ENCODE measurements at places on chromosomes 13 and 19.

- DNase-seq = no peak
Measured at GRCh38 chr19:47652285-47652684, 43.4 kb downstream of the BICRA start.

GRCh38 chr13:77789376-77789775, 91.9 kb downstream of the SLAIN1 start:
- no peak for DNase-seq

DNA sequence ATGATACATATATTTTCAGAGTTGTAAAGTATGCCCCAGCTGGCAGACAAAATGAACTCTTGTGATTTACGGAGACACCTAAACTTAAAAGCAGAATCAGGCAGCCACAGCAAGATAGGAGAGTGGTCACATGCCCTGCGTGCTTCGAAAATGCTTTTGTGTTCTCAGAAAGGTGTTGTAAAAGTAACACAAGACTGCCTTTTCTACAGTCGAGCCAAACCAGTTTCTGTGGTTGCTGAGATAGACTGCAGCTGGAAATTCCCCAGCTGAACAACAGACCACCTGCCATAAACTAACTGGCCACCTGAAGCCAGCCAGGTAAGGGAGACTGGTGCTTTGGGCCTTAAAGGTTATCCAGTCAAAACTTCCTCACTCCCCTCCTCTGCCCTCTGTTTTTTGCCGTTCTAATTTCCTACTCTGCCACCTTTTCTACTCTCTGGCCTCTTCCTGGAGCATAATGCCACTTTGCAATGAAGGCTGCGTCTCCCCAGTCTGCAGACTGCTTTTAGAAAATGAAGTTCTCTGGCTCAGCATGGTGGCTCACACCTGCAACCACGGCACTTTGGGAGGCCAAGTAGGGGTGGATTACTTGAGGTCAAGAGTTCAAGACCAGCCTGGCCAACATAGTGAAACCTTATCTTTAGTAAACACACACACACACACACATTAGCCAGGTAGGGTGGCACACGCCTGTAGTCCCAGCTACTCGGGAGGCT, 381.2 kb upstream of the SLITRK1 start:
- DNase-seq = no peak

DNA sequence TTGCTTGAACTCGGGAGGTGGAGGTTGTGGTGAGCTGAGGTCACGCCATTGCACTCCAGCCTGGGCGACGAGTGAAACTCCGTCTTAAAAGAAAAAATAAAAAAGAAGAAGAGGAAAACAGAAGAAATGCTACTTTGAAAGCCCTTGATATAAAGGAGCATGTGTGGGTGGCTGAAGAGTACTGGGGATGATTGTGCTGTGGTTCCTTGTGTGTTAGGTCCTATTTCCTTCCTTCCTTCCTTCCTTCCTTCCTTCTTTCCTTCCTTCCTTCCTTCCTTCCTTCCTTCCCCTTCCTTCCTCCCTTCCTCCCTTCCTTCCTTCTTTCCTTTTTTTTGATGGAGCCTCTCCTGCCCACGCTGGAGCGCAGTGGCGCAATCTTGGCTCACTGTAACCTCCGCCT, 14.3 kb downstream of the WDR88 start:
- DNase-seq = no peak

DNA sequence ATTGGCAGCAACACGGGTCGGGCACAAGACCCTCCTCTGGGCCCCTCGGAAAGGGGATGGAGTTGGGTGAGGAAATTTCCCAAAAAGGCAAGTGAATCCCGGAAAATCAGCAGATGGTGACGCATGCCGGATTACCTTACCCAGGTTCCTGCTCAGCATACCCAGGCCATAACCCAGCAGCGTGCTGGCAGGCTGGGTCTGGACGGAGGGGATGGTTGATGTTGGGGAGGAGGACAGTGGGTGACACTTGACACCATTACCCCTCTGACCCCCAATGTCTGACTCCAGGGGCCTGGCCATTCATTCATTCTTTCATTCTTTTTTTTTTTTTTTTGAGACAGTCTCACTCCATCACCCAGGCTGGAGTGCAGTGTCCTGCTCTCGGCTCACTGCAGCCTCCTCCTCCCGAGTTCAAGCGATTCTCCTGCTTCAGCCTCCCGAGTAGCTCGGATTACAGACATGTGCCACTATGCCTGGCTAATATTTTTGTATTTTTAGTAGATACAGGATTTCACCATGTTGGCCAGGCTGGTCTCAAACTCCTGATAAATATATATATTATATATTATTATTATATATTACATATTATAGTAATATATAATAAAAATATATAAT, 799 bp downstream of the PVR start:
- DNase-seq = no peak

GRCh38 chr13:31227870-31228269, 28.1 kb downstream of the B3GLCT start:
- DNase-seq = no peak

DNA sequence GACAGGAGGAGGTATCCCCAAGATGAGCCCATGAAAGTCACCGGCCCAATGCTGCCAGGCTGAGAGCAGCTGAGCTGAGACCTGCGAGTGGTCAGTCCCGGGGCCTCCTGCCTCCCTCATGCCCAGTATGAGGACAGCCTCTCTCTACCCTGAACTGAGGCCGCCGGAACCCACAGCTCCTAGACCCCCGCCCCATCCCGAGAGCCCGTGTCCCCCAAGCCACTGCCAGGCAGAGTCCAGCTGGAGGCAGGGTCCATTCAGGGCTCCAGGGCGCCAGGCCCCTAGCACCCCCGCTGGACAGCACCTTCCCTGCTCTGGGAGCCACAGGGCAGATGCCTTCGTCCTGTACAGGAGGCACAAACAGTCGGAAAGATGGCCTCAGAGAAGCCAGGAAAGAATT, 38.7 kb downstream of the MLLT1 start:
- DNase-seq = no peak

DNA sequence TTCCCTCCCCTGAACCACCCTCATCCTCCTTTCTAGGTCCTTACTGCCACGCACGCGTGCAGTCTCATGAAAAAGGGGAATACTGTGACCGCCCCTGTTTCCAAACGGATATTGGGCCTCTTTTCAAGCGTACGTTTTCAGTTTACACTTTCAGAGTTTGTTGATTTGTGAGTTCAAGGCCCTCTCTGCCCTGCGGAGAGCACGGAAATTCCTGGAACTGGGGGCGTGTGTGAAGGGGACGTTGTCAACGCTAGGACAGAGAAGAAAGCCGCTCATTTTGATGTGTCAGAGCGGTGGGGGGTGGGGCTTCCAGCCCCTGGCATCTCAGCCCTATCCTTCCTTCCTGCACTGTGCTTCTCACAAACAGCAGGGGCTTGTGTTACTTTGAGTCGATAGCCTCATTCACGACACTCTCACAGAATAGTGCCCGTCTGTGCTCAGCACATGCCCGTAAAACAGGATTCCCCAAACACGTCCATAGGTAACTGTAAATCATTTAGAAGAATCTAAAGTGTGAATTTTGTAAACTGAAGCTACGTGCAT, 137.6 kb upstream of the PEG3 start:
- DNase-seq = no peak

DNA sequence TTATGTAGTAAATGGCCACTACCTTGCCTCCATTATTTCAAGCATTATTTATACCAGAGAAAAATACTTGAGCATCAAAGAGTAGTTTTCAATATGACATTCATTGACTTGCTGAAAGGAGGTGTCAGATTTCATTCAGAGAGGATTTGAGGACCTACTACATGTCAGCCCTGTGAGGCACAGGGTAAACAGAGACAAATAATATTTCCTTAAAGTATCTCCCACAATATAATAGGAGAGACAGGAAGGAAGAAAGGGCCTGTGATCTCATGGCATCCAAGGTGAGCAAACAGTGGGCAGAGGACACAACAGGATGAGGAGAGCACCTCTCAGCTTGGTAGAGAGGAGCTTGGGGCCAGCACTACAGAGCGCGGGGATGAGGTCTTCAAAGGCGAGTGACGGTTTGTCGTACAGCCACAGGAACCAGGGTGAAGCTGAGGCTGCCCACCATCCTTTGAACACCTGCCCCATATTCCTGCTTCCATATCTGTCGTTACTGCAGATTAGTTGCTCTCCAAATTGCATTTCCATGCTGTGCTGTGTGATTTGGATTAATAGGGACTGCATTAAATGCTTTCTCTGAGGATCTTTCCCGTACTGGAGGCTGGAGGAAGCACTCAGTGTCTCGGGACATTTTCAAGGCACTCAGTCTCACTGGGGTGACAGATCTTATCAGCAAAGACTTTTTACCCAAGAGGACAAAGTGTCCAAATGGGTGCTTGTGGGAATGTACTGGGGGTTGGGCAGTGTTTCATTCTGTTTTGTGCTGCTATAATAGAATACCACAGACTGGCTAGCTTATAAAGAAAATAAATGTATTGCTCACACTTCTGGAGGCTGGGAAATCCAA, 59.2 kb downstream of the GJA3 start:
- DNase-seq = no peak

- DNase-seq = peak; percentile 62
Measured at GRCh38 chr13:98822225-98822606, 69.7 kb upstream of the SLC15A1 start.

- DNase-seq = no peak
Measured at GRCh38 chr13:93984052-93984451, 495.4 kb downstream of the DCT start.

- DNase-seq = no peak
Measured at GRCh38 chr13:113157206-113157928, 1.1 kb upstream of the PROZ start.

DNA sequence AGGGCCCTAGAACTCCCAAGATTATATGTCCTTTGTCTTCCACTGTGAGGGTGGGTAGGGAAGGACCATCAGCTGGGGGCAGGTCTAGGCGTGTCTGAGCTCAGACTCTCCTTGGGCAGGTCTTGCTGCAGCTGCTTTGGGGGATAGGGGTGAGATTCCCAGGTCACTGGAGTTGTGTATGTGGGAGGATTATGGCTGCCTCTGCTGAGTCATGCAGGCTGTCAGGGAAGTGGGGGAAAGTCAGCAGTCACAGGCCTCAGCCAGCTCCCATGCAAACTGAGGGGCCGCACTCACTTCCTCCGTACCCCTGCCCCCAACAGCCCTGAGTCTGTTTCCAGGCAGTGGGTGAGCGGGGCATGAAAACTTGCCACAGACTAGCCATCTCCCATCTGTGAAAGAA, 600.8 kb downstream of the DIAPH3 start:
- no peak for DNase-seq

DNA sequence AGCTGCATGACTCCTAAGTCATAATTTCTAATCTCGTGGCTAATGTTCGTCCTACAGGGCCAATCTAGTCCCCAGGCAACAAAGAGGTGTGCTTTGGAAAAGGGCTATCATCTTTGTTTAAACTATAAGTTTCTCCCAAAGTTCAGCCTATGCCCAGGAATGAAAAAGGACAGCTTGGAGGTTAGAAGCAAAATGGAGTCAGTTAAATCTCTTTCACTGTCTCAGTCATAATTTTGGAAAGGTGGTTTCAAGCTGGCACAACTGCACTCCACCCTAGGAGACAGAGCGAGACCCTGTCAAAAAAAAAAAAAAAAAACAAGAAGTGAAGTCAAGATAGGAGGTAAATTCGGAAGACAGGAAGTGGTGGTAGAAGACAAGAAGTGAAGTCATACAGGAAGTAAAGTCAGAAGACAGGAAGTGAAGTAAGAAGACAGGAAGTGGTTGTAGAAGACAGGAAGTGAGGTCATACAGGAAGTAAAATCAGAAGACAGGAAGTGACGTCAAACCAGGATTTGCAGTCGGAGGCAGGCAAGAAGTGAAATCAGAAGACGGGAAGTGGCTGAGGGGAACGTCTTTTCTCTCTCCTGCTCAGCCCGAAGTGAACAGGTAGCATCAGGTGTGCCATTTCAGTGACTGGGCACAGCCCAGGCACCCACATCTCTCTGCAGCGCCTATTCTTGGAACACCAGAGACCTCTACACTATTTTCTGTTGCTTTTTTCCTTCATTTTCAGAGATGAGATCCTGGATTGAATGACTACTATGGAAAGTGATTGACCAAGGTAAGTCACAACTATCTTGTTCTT, 32.2 kb downstream of the GP6 start:
- no peak for DNase-seq

DNA sequence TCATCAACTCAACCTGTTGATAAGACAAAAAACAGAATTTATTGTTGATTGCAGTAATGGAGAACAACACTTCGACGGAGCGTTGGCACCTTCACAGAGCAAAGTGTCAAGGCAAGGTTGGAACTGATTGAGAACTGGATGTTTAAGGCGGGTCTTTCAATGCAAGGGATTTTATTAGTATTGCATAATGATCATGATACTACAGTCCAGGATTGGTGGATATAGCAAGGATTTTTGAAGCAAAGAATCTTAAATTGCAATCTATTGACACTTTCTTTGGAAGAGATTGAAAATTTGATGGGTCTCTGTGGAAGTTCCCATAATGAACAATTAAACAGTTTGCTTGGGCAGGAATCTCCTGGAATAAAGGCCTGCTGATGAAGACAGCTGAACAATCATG, 632 bp upstream of the ZNF235 start:
- no peak for DNase-seq

GRCh38 chr19:35398570-35398969, 27.7 kb downstream of the GPR42 start:
- no peak for DNase-seq

GRCh38 chr13:47168618-47169017, 271.8 kb upstream of the HTR2A start:
- DNase-seq = no peak

GRCh38 chr13:41313117-41313516, 2.0 kb downstream of the NAA16 start:
- DNase-seq = no peak

DNA sequence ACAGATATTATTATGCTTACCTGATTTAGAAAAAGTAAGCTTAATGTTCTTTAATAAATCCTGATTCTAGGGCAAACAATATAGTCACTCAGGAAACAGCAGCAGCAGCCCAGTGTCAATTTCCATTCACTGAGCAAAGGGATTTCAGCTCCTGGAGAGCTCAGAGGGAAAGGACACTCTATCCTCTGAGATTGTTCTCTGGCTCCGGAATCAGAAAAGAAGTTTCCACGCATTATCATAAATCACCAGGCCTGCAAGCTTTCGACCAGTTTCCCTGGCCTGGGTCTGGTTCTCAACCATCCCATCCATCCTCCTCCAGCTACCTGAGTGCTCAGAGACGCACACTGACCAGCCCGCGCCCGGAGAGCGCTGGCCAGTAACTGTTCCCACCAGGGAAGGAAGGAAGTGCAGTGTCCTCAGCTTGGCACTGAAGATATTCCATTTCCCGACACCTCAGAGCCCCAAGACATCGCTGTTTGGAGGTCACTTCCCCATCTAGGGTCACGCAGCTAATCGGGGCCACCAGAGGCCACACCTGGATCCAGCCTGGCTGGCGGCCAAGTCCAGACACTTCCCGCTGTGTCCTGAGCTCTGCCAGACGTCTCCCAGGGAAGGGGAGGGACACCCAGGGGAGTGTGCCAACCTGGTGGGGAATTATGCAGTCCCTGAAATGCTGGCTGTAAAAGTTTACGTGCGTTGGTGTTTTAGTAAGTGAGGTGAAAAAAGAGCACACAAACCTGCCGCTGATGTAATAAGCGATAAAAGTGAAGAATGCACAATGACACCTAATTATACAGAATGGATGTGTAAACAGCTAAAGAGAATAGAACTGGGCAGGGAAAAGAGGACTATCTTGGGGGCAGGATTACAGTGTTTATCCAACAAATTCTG, 29.1 kb downstream of the EPS15L1 start:
- no peak for DNase-seq

Measured in foreskin fibroblast (primary cell).